RPMI7951 (cell line): ENCODE measurements at places on chromosomes 13 and 19.

DNA sequence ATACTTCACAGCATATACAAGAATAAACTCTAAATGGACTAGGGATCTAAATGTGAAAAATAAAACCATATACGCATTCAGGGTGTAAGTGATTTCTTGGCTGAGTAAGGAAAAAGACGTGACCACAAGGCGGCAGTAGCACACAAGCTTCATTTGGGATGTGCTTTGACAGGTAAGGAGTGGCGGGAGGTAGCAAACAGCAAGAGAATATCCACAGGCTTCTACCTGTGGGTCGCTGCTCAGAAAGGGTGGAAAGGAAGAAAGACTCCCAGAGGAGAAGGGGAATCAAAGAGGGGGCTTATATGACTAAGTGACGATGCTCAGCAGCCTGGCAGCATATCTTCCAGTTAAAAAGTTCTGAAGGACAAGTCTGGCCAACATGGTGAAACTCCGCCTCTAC lies 2.5 kb upstream of the ZNF121 start:
- peak; percentile 57 for DNase-seq

- DNase-seq, result no peak
Measured at GRCh38 chr13:24007979-24008620, 110.8 kb upstream of the C1QTNF9B start.

- peak; percentile 40 for DNase-seq
Measured at GRCh38 chr13:111202745-111203144, 87.6 kb downstream of the ARHGEF7 start.

DNA sequence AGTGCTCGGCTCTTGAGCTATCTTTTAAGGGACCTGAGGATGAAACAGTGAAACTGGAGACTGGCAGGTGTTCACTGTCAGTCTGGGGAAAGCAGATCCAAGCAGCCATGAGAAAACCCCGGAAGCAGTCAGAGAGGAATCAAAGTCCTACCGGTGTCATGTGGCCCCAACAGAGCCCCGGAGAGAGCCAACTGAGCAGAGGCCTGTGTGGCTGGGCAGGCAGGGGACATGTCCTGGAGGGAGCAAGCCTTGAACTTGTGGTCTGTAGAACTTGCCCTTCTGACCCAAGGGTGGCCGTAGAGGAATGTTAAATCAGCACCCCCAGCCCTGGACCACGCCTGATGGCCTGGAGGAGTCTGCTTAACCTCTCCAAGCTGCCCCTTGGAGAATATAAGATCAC lies 113.7 kb upstream of the ZNF507 start:
- no peak for DNase-seq

- DNase-seq, result peak; percentile 46
Measured at GRCh38 chr13:101626925-101627555, 174.6 kb downstream of the ITGBL1 start.

- peak; percentile 28 for DNase-seq
Measured at GRCh38 chr19:14073925-14074838, 1.6 kb downstream of the MISP3 start.

- no peak for DNase-seq
Measured at GRCh38 chr19:45391346-45391745, 13.5 kb downstream of the PPP1R13L start.

DNA sequence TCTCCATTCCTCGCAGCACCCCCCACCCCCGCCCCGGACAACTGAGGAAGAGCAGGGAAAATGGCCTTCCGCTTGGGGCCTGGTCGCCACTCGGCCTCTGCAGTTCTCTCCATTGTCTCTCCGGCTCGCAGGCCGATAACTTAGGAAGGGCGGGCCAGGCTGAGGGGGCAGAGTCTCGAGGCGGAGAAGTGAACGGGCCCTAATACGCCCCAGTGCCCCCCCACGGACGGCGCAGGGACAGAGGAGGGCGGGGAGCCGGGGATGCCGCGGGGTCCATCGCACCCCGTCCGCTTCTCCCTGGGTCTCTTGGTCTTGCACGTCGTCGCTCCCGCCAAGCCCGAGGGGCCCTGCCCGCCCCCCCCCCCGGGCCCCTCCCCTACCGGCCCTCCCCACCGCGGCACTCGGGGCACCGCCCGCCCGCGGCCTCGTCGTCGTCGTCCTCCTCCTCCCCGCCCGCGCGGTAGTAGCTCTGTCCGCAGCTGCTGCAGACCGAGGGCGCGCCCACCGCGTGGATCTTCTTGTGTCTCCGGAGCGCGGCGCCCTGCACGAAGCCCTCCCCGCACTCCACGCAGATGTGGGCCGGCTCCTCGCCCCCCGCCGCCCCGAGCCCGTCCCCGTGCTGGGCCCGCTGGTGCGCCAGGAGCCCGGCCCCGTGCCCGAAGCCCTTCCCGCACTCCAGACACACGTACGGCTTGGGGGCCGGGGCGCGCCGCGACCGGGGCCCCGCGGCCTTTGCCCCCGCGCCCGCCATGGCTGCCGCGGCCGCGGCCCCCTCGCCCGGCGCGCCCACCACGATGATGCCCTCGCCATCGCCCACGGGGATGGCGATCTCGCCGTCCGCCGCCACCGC lies 33.2 kb downstream of the ZNF787 start:
- DNase-seq, result no peak

DNA sequence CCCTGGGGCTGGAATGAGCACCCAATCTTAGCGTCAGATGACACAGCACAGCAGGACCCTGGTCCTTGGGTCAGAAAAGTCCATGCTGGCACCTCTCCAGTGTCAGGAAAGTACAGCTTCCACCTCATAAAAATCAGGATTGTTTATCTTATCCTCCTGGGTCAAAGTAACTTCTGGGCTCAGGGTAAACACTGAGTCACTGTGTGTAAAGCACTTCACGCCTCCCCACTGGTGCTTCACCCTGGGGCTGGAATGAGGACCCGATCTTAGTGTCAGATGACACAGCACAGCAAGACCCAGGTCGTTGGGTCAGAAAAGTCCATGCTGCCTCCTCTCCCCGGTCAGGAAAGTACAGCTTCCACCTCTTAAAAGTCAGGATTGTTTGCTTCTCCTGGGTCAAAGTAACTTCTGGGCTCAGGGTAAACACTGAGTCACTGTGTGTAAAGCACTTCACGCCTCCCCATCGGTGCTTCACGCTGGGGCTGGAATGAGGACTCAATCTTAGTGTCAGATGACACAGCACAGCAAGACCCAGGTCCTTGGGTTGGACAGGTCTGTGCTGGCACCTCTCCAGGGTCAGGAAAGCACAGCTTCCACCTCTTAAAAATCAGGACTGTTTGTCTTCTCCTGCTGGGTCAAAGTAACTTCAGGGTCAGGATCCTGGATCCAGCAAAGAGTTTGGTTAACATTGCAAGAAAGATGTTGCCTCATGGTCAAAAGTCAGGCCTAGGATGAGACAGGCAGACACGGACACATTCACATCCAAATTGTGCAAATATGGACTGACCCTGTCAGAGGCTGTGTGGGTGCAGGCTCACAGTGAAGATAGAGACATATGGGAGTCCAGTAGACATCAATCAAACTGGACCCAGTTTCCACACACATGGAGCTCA lies 39.2 kb upstream of the CYP2A7 start:
- peak; percentile 46 for DNase-seq

GRCh38 chr19:11257846-11258380 lies 4.4 kb downstream of the DOCK6 start:
- no peak for DNase-seq

GRCh38 chr13:25575562-25575961 lies 203.8 kb downstream of the ATP8A2 start:
- DNase-seq, result peak; percentile 3
